EL (cell line): ENCODE measurements at places on chromosomes 11 and 22.

DNA sequence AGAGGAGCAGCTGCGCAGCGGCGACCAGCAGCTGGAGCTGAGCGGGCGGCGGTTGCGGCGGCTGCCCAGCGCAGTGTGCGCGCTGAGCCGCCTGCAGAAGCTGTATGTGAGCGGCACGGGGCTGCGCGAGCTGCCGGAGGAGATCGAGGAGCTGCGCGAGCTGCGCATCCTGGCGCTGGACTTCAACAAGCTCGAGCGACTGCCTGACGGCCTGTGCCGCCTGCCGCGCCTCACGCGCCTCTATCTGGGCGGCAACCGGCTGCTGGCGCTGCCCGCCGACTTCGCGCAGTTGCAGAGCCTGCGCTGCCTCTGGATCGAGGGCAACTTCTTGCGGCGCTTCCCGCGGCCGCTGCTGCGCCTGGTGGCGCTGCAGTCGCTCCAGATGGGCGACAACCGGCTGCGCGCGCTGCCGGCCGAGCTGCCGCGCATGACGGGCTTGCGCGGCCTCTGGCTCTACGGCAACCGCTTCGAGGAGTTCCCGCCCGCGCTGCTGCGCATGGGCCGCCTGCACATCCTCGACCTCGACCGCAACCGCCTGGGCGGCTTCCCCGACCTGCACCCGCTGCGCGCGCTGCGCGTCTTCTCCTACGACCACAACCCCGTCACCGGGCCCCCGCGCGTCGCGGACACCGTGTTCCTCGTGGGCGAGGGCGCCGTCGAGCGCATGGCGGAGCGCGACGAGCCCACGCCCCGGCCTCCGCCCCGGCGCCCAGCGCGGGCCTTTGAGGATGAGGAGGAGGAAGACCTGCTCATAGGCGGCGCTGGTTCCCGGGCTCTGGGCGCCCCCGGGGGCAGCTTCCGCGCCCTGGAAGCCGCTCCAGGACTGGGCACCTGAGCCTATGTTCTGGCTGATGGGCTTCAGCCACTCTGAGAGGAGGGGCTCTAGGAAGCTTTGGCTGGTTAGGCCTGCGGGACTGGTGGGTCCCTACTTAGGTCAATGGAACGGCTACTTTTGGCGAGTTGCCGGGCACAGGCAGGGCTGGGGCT is 787 bp downstream of the LRRC10B start:
- DNase-seq: peak; percentile 80

GRCh38 chr11:116505298-116506262 is 267.2 kb downstream of the BUD13 start:
- no peak for DNase-seq

- peak; percentile 25 for DNase-seq
Observed at GRCh38 chr11:47714554-47715081, 551 bp downstream of the AGBL2 start.

DNA sequence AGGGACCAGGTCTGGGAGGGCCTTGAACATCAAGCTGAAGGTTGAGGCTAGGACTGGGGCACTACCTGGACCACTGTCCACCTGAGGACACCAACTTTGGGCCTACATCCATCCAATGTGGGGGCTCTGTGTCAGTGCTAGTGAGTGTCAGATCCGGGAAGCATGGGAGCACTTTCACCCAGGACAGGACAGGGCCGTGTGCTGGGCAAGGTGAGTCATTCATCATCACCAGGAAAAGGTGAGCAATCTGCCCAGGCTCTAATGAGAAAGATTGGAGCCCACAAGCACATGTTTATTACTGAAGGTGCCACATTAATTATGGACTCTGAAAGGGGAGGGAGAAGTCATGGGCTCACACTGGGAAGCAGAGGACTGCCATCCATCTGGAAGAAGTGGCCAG is 39.7 kb upstream of the DRD2 start:
- no peak for DNase-seq

DNA sequence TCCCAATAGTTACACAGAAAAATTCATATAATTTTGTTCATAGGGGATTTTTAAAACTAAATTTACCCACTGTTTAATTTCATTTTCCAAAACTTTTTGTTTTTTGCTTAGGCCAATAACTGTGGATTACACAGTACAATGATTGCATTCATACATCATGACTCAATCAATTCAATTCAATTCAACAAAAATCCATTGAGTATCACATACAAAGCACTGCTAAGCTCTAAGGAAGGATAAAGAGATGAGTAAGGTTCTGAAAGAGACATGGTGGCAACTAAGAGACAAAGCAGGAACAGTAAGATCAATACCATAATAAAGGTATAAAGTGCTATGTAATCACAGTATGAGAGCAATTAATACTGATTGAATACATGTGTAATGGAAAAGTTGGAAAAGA is 9.4 kb upstream of the LAYN start:
- peak; percentile 46 for DNase-seq

DNA sequence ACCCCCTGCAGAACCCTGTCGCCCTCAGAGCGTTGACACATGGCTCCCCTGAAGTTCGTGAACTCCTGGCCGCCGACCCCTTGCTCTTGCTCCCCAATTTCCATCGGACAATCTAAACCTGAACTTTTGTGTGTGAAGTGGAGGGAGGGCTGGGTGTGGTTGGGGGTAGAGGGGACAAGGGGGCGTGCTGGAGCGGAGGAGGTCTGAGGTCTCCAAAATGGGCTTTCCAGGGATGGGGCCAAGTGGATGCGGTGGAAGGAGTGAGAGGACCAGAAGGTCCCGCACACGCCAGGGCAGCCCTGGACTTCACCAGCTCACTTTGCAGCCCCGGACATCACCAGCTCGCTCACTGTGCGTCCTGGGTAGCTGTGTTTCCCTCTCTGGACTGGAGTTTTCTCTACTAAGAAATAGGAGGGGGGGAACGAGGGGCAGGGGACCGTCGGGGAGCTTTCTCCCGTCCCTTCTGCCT is 18.6 kb downstream of the CREB3L1 start:
- DNase-seq: no peak

DNA sequence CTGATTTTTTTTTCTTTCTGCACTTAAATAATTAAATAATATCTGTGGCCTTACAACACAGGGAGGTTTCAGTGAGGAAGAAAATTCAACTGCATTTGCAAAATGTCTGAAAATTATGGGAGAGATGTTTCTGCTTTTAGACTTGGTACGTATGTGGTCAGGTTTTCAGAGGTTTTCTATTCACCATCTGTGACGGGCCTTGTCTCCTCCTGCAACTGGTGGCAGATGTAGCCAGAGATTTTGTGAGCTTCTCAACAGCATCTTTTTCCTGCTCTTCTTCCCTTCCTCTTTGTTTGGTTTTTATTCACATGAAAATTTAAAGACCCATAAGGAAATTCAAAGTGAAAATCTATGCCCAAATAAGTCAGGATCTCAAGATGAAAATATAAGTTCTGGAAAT is 38.3 kb downstream of the ZBTB16 start:
- DNase-seq: no peak

- DNase-seq: no peak
Observed at GRCh38 chr22:49658902-49659280, 168.8 kb downstream of the BRD1 start.

DNA sequence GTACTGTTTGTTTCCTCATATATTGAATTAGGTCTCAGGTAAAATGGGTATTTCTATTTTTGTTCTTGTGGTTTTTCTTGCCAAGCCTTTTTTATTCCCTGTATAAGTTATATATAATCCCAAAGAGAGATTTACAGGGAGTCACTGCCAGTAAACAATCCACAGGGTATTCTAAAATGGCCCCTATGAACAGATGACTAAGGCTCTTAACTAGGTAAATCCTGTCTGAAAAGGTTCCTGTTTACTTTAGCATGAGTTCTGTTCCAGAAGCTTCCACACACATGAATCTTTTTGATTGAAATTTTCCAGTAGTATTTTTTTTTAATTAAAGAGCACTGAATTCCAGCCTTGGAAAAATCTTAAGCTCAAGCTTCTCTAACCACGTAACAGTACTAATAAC is 552.8 kb upstream of the CCDC179 start:
- no peak for DNase-seq

DNA sequence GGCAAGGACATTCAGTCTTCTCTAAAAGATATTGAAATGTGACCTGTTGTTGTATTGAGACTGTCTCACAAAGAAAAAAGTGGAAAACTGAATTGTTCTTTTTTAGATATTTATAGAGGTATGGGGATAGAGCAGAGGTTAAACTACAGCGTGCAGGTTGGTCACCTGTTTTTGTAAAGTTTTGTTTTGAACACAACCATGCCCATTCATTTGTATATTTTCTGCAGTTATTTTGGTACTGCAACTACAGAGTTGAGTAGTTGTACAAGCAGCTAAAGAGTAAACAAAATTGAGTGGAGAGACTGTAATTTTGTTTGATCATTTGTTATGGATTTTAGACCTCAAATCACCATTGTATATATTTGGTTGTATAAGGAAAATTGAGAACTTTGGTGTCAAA is 11.3 kb downstream of the EED start:
- DNase-seq: no peak

DNA sequence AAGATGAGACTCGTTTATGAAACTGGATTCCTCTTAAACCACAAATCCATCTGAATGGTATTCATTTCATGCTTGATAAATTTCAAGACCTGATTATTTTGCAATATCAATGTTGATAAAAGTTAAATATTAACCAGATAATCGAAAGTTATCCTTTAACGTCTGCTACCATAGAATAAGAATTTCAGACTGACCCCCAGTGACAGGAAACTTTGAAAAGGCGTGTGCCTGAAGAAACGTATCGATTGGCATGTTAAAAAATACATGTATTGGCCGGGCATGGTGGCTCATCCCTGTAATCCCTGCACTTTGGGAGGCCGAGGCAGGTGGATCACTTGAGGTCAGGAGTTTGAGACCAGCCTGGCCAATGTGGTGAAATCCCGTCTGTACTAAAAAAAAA is 13.9 kb downstream of the SCGB1A1 start:
- DNase-seq: no peak

DNA sequence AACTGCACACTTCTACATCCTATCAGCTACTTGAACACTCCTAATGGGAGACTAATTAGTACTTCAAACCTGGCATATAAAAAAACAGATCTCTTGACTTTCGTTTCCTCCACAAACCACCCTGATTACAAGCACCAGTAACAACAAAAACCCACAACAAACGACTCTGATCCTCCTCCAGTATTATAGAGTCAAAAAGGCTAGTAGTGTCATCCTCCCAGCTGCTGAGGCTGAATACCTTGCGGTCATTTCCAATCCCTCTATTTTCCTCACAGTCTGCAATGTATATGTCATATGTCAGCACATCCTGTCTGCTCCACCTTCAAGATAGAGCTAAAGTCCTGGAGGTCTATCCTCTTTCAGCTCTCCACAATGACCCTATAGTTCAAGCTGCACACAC is 688.9 kb upstream of the RAG2 start:
- DNase-seq: no peak

GRCh38 chr22:47369020-47369419 is 606.6 kb downstream of the TBC1D22A start:
- no peak for DNase-seq

DNA sequence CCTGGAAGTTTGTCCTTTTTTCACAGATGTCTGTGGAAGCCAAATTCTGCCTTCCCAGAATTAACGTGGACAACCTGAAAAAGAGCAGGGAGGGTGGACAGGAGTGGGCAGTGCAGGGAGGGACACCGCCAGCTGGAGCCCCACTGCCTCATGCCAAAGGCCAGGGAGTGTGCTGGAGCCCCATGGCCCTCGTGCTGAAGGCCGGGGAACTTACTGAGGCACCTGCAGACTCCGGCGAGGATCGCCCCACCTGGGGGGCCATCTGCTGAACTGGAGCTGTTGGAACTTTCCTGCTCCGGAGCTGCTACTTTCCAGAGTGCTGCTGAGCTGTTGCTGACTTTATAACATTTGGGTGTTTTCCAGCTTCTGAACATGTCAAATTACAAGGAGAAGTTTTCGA is 35.2 kb downstream of the MOV10L1 start:
- DNase-seq: no peak

DNA sequence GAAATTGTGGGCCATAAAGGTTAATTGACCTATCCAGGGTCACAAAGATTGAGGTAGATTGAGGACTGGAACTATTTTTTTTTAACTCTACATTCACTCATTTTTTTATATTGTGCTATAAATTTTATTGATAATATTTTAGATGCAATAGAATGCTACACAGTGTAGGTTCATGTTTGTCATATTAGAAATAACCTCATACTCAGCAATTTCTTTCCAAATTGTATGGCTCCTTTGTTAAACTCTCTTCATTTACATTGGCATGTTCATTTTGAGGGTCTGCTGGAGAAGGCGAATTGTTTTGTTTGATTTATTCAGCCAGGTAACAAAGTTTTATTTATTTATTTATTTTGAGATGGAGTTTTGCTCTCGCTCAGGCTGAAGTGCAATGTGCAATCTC is 44.6 kb downstream of the UVRAG start:
- no peak for DNase-seq

GRCh38 chr22:41377846-41378245 is 3.9 kb upstream of the TEF start:
- no peak for DNase-seq

GRCh38 chr11:105911454-105911853 is 110.6 kb downstream of the MSANTD4 start:
- DNase-seq: no peak

DNA sequence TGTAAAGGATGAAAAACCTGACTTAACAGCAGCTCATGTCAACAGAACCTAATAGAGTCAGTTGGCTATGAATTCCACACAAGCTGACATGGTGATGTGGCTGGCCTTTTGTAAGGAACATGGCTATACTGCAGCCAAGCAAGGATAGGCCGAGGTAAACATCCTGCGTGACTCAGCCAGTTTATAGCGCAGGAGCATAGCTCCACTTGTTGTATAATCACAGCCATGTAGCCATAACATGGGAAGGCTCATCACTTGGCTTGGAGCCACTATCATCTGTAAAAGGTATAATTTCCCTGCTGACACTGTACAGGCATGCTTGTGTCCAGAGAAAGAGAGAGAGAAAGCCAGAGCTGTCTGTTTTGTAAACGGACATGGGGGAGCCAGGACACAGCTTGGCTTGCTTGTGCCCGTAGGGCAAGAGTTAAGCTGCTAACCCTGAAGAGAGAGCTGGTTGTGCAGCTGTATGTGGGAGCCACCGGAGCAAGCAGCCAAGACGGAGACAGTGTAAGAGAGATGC is 104.4 kb upstream of the PLET1 start:
- peak; percentile 92 for DNase-seq

DNA sequence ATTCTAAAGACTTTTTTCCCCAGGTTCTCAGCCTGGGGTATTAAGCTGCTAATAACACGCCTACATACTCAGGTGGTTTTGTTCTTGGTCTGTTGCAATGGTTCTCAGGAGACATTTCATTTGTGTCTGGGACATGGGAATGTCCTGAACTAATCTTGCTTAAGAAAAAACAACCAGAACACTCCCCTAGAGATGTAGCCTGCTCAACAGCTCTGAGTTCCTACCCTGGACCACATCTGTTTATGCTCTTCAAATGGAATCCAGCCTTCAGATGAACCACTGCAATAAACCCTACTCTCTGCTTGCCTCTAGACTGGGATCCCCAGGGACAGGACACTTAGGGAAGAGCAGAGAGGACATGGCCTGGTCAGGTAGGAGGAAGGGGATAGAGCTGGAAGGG is 29.9 kb downstream of the RELT start:
- DNase-seq: no peak

DNA sequence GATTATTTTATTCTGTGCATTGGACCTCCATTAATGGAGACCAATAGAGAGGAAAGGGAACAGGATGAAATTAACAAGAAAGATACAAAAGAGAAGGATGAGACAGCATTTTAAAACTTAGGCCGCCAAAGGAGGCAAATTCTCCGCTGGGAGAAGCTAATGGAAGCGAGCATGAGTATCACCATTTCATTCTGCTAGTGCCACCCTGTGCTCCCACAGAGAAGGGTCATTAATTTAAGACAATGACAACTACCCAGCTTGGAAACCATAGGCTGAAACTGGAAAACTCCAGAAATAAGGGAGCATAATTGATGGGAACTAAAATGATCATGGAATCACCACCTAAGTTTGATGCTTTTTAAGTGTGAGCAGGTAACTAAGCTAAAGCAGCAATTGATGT is 69.2 kb downstream of the SLC36A4 start:
- no peak for DNase-seq
